ENCODE measurements at places on chromosomes 4 and X.

DNA sequence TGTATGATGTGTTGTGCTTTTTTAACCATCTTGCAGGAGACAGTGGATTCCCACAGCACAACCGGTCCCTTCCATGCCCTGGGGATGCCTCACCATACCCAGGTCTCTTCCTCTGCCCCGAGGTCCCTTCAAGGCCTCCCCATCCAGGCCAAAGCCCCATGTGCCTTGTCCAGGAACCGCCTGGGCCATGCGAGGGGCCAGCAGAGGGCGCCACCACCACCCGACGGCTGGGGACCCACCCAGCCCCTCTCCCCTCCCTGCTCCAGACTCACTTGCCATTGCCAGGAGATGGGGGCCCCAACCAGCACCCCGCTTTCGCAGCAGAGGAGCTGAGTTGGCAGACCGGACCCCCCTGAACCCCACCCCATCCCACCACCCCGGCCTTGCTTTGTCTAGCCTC is 485.5 kb downstream of the TRAM1L1 start:
- no peak for DNase-seq

- DNase-seq: no peak
Observed at GRCh38 chrX:154044091-154044490, 24.4 kb upstream of the IRAK1 start.

GRCh38 chrX:124818033-124818432 is 471.7 kb downstream of the SH2D1A start:
- no peak for DNase-seq

- peak; percentile 15 for DNase-seq
Observed at GRCh38 chr4:169009286-169010124, 550 bp downstream of the CBR4 start.

DNA sequence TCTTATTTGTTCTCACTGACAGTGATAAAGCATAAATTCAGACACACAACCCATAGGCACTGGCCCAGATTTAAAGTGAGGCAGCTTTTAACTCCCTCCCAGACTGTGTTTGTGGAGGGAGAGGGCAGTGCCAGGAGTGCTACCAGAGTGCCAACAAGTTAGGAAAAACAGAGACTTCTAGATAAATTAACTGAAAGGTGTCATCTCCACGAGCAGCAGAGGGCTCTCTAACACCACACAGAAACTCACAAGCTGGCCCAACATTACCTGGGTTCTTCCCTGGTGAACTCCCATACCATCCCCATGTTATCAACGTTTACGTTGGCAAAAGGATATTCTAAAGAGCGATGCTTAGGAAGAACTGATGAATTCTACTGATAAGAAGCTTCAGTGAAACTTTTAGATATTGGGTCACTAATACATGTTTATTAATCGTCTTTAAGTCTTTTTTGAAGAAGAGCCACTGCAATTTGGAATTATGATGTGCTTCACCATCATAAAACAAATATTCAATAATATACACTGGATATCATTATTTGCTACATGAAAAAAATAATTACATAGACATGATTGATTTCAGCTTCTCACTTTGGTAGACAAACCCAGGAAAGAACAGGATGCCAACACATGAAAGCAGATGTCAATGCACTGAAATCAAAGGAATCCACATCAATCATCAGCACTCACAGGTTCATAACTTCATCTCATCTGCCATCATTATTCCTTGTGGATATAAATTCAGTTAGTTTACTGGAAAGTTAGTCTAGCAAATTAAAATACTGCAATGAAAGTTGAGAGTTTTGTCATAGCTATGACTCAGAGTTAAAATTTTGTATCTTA is 121.2 kb upstream of the NAP1L5 start:
- DNase-seq: no peak

GRCh38 chrX:71282514-71283402 is 677 bp upstream of the NONO start:
- DNase-seq: peak; percentile 42

GRCh38 chr4:113997206-113997605 is 17.8 kb upstream of the ARSJ start:
- no peak for DNase-seq

- DNase-seq: no peak
Observed at GRCh38 chrX:152876931-152877840, 20.7 kb upstream of the ZNF185 start.

DNA sequence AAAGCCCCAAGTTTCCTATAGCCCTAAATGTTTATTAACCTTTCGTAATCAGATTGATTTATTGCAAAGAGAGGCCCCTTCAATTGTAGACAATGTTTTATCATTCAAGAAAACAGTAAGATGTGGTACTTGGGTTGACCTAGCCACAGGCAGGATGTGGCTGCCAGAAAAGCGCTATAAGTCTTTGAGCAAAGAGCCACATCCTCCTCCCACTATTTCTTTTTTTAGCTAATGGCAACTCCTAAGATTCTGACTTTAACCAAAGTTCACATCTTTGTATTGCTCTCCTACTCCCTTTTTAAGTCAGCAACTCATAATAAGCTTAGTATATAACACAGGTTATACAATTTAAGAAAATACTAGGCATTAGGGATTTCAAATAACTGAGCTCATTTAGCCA is 70.7 kb upstream of the PPP3CA start:
- peak; percentile 29 for DNase-seq

- DNase-seq: no peak
Observed at GRCh38 chrX:34132028-34132427, at the start of gene FAM47A. Gene FAM47A, minus strand, starts transcription at chrX:34132314. Its CDS starts 36 bp downstream, at chrX:34132278.

DNA sequence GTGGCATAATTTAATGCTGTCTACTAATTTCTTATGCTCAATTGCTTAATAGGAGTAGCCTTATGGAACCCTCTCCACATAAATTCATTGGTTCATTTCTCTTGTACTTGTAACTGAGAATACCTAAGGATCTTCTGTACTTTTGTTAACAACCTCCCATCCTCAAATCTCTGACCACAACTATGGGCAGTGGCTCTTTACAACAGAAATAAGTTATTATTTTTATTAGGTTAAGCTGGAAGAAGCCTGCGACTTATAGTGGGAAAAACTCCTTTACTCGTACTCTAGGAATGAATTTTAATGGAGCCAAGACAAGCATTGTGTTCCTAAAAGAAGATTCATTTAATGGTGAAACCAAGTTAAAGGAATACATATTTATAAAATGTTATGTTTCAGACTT is 337.1 kb upstream of the CTSO start:
- no peak for DNase-seq

DNA sequence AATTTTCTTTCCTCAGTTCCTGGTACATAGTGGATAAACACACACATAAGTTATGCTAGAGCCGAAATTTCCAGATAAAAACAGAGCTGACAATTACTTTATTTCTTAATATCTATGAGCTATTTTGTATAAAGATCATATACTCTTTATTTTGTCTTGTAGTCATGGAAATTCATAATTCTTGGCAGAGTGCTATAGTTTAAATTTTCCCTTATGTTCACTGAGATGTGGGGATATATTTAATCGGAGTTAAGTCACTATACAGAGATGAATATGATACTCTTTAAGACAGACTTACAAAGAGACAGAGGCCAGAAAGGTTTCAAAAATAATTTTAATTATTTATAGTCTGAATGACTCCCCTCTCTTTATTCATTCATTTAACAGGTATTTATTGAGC is 89.7 kb downstream of the PPEF1 start:
- DNase-seq: no peak

GRCh38 chr4:13980317-13981310 is 353.1 kb upstream of the BOD1L1 start:
- DNase-seq: no peak

DNA sequence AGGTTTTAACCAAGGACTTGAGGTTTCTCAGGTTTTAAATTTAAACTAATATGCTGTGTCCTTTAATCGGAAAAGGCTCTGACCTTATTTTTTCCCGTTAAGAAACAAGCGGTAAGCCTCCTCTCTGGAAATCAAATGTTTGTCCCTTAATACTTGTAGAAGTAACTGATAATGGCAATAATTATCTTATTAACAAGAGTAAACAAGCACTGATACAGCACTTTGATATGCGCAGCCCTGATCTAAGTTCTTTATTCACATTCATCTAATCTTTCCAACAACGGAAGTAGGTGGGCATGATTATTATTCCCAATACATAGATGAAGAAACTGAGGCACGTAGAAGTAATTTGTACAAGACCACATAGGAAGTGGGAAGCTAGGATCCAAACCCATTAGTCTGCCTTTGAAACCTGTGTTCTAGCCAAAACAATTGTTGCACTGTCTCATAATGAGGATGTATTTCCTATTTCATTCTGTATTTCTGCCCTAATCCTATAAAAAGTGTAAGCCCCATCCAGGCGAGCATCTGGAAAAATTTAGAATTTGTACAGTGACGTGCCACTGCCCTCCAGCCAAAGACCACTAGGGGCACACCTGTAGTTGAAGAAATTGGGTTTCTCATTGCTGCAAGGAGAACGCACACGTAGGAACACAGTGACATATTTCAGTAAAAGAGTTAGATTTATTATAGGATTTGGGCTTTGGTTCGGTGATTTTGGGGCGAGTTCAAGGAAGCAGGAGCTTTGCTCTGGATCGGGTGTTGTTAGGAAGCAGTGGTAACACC is 606 bp downstream of the CXorf58 start:
- DNase-seq: no peak

DNA sequence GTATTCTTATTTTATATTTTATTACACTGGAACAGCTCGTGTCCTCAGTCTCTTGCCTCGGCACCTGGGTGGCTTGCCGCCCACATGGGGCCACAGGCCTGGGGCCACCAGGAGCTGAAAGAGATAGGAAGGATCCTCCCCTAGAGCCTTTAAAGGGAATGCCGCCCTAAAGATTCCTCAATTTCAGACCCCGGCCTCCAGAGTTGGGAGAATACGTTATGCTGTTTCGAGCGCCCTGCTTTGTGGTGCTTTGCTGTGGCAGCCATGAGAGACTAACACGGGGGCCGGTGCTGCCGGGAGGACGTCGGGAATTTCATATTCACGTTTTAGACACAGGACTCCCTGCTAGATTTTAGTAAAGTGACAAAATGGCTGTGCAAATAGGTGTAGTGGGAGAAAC is 33.2 kb downstream of the ACOX3 start:
- no peak for DNase-seq

- DNase-seq: no peak
Observed at GRCh38 chrX:152601848-152602616, 35.7 kb upstream of the GABRQ start.

DNA sequence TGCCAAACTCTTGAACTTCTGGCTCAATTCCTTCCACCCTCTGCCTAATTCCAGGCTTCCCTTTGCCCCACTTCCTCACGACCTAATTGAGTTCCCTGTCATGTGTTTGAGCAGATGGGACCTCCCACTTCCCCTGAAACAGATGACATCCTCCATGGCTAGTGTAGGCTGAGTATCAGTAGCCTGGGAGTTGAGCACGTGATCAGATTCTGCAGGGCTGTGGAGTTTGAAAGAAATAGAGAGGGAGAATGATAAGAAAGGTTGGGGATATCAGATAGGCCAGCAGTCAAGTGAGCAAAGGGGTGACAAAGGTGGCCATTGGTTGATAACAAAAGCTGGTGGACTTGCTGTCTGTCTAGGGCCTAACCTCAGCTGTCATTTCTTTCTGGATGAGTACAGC is 18.8 kb upstream of the NWD2 start:
- DNase-seq: no peak

DNA sequence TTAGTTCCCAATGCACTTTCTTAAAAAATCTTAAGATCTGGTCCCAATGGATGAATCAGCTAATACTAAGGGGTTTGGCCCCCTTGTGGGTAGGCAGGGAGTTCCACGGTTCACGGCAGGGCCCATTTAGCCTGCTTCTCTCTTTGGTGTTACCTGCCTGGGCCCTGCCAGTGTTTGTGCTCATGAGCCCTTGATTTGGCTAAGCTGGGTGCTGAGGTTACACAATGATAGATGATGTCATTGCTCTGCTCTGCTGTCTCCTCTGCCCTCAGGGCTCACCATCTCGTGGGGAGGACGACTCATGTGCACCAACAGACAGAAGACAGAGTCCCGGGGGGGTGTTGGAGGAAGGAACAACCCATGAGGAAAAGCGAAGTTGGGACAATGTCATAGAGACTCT is 24.4 kb downstream of the RTL5 start:
- DNase-seq: no peak

- no peak for DNase-seq
Observed at GRCh38 chr4:176406736-176407135, 87.0 kb downstream of the SPCS3 start.

GRCh38 chrX:124497386-124497785 is 151.0 kb downstream of the SH2D1A start:
- no peak for DNase-seq

- DNase-seq: no peak
Observed at GRCh38 chrX:41145920-41146608, 60.8 kb downstream of the USP9X start.

DNA sequence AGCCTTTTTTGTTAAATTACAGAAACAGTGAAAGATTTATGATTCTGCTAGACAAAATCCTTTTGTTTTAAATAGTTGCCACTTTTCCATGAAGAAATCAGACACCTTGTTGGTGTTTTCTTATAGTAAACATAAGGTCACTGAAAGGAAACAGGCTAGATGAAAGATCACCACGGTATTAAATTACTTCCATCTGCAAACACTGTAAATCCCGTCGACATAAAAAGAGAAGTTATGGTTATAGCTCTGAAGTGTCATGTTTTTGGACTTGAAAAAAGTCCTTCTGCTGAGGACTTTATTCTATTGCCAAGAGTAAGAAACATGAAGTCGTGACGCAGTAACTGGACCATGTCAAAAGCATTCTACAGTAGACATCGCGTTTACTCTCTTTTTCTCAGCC is 567.6 kb upstream of the SLIT2 start:
- no peak for DNase-seq

DNA sequence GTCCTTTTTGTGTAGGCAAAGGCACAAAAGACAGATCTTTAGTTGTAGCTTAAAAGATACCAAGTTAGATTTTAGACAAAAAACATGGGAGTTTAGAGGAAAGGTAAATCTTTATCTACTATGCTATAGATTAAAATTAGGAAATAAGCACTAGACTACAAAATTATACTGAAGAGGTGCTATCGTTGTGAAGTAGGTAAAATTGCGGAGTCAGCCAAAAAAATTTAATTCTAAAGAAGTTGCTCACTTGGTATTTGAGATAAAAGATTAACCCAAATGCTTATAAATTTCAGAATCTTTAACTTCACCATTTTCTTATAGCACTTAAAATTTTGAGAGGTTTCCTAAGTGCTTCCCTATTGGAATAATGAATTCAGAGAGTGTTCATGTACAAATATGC is 604.1 kb downstream of the GRXCR1 start:
- no peak for DNase-seq

DNA sequence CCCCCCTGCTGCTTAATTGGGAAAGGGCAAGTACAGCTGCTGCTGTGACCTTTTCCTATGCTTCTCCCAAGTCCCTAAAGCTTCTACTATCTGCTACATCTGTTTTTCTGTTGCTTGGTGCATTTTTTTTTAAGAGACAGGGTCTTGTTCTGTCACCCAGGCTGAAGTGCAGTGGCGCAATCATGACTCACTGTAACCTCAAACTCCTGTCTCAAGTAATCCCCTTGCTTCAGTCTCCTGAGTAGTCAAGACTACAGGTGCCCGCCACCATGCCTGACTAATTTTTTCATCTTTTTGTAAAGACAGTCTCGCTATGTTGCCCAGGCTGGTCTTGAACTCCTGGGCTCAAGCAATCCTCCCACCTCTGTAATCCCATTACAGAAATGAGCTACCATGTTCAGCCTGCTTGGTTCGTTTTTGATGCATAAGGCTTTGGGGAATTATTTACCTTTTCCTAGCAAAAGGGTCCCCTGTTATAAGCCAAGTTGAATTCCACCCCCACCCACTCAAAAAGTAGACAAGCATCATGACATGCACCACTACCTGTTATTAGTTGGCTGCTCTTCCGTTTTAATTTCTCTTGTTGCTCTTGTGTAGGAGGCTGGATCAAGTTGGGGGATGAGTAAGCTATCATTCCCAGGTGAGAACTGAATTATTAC is 39.6 kb downstream of the DGKK start:
- no peak for DNase-seq

GRCh38 chr4:120856294-120856693 is 66.2 kb downstream of the PRDM5 start:
- DNase-seq: no peak
